Stimulated activated CD4-positive, alpha-beta T cell treated with anti-CD3 and anti-CD28 coated beads, Interleukin-12 subunit alpha, Interleukin-12 subunit beta, amount 100 ng/mL, for 48 hours (primary cell): ENCODE measurements at places on chromosomes 16 and 17.

- DNase-seq = no peak
Observed at GRCh38 chr17:66915204-66915611, 49.3 kb upstream of the CACNG4 start.

DNA sequence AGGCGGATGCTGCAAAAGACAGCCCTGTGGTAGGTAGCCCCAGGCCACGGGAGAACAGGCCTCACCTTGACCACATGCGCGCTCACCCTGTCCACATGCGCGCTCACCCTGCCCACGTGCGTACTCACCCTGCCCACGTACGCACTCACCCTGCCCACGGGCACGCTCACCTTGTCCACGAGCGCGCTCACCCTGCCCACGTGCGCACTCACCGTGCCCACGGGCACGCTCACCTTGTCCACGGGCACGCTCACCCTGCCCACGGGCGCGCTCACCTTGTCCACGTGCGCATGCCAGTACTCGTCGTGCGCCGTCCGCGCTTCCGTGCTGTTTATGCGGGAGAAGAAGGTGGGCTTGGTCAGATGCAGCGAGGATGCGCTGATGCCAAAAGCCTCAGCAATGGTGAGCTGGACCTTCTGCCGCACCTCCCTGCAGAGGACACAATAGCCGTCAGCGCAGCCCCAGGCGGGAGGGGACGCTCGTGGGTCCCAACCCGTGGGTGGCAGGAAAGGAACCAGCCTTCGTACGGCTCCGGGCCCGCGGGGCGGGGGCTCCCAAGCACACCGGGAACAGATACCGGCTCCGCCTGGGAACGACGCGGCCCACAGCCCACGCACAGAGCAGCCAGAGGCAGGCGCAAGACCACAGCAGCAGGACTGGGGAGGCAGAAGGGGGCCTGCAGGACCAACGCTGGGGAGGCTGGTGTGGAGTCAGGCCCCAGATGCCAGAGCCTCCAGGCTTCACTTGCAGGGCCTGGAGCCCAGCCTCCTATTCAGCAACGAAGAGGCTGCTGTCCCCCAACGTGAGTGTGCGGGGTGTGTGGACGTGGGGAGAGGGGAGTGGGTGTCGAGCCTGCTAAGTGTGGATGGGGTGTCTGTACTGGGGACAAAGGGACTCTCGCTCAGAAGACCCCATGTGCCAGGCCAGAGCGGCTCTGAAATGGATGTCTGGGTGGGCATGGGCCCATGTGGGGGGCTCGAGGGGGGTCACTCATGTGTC is 14.2 kb upstream of the HEXD start:
- no peak for DNase-seq

DNA sequence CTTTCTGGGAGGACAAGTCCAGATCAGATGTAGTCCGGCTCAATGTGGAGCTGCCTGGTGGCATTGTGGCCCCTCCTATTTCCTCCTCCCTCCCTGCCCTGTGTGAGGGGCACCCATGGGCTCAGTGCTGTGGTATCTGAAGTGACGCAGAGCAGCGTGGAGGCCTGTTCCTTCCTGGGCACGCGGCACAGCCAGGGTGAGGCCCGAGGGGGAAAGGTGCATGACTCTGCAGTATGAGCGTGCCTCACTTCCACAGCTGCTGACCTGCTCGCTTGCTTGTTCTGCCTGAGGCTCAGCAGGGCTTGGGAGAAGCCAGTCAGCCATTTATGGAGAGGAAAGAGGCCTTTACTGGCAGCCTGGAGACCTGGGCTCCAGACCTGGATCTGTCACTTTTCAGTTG is 11.7 kb downstream of the TMEM238L start:
- no peak for DNase-seq

DNA sequence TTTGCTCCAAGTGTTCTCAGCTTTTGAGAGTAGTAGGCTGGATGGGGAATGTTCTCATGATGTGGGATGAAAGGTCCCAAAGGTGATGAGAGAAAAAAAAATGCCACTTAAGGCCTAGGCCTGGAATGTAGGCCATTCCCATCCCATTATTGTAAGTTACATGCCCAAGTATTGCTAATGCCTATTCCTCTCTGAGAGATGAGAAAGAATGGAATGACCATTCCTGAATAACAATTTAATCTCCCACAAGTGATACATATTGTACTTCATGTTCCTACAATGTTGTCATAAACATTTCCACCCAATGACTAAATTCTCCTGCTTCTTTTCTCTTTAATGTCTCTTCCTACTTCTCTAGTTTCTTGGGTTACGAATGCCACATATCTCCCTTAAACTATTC is 102.8 kb upstream of the KCNJ16 start:
- no peak for DNase-seq

GRCh38 chr16:19131825-19132218 is 18.1 kb downstream of the ITPRIPL2 start:
- no peak for DNase-seq

DNA sequence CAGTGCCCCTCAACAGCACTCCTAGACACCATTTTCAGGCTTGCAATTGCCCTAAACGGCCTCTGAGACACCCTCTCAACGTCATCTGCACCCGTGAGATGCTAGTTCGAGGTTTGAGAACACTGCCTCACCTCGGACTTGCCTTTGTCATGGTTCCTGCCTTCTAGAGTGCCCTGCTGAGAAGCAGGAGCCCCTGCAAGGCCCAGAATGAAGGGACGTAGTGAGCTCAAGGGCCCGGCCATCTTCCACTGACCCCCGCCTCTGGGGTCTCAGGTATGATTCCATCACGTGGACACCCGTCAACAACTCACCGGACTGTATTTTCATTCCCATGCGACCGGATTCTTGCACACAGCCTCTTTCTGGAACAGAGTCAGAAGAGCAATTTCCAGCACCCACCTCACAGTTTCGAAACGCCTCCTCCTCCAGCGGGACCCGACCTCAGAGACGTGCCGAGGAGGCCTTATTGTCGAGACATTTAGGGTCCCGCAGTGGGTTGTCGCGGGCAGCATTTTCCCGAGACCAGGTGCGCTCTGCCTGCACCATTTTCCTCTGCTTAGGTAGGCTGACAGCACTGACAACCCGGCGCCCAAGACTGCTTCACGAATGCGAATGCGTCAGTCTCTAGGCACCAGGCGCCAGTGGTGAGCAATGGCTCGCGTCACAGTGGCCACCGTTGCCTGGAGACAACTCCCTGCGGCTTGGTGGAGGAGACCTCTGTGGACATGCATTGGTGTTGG is 999.9 kb downstream of the KCNJ18 start:
- no peak for DNase-seq

- no peak for DNase-seq
Observed at GRCh38 chr17:75853433-75853832, 1.7 kb downstream of the WBP2 start.

- DNase-seq = no peak
Observed at GRCh38 chr16:67170168-67170948, at the start of gene NOL3. TSS of gene NOL3 (plus strand) at chr16:67170538.

GRCh38 chr17:4394208-4395110 is 28.0 kb upstream of the UBE2G1 start:
- DNase-seq = no peak

GRCh38 chr17:42669977-42670788 is 6.6 kb downstream of the PLEKHH3 start:
- DNase-seq = no peak

DNA sequence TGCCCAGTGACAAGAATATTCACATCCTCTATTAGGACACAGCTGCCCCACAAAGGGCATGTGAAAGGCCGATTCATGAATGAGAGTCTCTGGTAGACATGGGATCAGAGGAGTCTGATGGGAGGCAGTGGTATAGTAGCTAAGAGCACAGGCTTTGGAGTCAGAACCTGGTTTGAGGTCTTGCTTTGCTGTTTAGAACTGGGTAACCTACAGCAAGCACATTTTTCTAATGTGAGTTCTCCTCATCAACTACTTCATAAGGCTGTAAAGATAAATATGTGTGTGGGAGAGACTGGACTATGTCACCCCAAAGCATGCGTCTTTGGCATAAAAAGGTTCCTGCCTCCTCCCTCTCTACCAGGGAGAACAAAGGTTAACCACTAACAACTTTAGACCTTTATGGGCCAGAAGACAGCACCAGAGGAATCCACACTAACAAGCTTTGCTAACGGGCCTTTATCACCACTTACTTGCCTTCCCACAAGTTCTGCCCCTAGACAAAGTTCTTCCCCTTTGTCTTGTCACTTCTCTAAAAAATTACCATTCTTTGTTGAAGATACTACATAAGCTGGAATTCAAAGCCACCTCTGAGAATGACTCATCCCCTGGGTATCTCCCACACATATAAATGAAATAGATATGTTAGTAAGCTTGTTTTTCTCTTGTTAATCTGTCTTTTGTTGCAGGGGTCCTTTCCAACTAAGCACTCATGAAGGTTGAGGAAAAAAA is 21.1 kb downstream of the CDR2 start:
- DNase-seq = no peak

DNA sequence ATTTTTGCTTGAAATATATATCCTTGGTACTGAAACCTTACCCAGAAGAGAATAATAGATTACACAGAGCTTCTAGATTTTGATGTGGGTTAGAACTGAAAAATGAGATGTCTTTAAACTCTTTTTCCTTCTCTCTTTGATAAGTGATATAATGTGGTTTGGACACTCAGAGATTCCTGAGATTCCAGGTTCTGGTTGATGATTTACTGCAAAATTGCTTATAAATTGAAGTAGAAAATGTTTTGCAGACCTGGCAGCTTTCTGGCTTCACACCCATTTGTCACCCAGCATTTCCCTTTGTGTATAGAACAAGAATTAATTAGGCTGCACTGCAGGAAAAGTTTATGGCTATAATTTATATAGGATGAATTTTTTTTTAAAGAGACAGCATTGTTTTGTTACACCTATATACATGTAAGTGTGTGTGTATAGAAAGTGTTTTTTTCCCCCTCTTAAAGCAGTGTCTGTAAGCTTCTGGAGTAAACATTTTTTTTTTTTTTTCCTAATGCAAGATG is 23.5 kb downstream of the AATF start:
- no peak for DNase-seq

DNA sequence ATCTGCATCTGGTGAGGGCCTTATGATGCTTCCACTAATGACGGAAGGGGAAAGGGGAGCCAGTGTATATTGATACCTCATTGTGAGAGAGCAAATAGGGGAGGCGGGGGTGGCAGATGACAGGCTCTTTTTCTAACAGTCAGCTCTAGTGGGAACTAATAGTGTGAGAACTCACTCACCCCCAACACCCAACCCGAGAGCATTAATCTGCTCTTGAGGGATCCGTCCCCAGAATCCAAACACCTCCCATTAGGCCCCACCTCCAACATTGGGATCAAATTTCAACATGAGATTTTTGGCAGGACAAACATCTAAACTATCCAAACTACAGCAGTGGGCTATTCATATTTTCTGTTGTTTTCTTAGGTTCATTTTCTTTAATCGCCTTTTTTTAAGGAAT is 54.4 kb downstream of the BPTF start:
- DNase-seq = no peak

DNA sequence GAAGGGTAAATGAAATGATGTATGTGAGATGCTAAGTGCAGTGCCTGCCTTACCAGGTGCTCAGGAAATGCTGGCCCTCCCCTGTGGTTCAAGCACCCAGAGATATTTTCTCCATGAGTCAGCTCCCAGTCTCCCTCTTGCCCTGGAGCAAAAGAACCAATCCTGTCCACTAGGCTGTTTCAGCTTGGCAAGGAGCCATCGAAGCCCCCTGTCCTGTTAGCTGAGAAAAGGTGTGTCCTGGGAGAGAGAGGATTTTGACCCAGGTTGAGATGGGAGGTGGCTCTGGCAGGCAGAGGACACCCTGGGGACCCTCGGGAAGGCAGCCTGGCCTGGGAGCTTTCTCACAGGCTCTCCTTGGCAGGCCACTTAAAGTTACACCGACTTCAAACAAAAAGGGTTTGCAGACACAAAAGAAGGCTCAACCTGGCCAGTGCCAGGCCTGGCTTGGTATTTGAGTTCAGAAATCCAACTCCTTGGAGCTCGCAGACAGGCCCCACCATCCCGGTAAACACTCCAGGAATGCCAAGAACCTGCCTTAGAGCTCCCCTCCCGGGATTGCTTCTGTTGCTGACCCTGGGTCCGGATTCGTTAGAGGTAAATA is 29.6 kb downstream of the NTN1 start:
- no peak for DNase-seq

- no peak for DNase-seq
Observed at GRCh38 chr16:86388976-86389375, 121.4 kb upstream of the FOXF1 start.

- DNase-seq = no peak
Observed at GRCh38 chr16:65769055-65769465, 597.4 kb upstream of the CDH5 start.

DNA sequence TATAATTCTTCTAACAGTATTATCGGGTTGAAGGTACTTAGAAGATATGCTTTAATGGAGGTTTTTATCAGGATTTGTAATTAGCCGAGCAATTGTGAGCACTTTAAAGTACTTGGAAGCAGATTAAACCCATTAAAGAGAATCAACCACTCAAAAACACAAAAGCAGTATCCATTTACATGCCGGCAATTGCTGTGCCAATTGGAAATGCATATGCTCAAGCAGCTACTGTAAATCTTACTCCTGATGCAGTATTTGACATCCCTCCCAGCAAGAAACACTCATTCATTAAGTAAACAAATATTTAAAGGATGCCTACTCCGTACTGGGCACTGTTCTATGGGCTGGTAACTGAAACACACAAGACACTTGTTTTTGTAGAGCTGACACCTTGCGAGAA is 11.4 kb upstream of the CCL1 start:
- no peak for DNase-seq

DNA sequence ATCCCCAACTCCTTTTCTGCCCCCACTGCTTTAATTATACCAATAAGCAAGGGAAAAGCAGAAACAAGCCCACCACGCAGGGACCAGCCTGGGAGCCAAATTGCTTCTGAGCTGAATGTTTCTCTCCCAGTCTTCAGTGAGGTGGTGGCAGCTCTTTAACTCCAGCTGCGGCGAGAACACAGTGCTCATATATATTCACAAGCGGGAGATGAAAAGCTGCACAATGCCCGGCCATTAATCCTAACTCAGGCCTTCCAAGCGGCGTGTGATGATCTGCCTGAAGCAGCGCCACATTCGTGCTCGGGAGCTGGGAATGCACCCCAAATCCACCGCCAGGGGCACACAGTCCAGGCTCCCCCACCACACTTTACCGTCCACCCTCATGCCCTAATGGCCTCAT is 203.7 kb upstream of the SDK2 start:
- no peak for DNase-seq

- DNase-seq = no peak
Observed at GRCh38 chr17:77865112-77865611, 93.3 kb upstream of the TNRC6C start.

GRCh38 chr16:49526860-49527365 is 153.3 kb downstream of the C16orf78 start:
- DNase-seq = no peak

- DNase-seq = no peak
Observed at GRCh38 chr17:78105551-78105950, 23.0 kb downstream of the TMC6 start.

DNA sequence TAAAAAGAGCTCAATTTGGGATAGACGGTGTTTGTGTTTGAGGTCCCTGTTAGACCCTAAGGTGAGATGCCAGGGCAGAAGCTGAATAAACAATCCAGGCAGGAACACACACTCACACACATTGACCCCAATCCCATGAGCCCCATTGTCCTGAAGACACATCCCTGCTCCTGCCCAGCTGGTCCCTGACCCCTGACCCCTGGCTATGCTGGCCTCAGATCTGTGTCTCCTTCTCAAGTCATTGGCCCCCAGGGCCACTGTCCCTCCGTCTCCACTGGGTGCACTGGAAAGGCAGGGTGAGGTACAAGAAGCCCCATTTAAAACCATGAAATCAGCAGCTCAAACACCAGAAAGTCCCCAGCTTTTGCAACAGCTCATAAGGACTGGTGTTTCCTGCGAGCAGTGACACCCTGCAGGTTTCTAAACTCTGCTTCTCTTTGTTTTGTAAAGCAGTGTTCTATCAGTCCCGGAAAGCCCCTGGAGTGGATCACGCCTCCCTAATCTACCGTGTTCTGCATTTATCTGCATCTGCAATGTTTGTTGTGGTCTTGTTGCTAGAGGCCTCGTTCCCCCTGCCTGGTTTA is 18.0 kb upstream of the ASGR2 start:
- peak; percentile 50 for DNase-seq
